Hematopoietic multipotent progenitor cell treated with erythropoietin and hydrocortisone succinate and interleukin-3 and kit ligand, for 4 days (in vitro differentiated cells): ENCODE measurements at places on chromosomes 2 and 18.

GRCh38 chr18:59303006-59303405 lies 15.4 kb downstream of the CPLX4 start:
- no peak for DNase-seq

DNA sequence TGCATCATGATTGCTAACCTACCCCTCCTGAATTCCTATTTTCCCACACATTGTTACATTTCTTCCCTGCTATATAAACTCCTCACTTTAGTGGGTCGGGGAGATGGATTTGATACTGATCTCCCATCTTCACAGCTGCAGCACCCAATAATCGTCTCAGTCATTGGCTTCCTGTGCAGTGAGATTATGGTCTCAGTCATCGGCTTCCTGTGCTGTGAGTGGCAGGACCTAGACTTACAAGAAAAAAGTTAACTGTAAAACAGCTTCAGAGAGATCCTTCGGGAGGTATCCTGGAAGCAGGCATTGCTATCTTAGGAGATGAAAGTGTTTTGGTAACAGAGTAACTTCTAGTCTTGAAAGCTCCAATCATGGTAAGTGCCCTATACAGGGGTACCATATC lies 3.4 kb upstream of the ZNF892 start:
- no peak for DNase-seq

GRCh38 chr2:71069376-71069775 lies 928 bp downstream of the NAGK start:
- DNase-seq, result no peak

DNA sequence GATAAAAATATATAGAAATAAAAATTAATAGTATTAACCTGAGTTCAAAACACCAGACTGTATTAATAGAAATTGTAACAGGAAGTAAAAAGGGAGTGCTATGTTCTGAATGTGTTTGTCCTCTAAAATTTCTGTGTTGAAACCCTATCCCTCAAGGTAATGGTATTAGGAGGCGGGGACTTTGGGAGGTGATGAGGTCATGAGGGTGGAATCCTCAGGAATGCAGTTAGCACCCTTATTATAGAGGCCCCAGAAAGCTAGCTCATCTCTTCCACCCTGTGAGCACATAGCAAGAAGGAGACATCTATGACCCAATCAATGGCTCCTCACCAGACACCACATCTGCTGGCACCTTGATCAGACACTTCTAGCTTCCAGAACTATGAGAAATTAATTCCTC lies 124.5 kb downstream of the CMPK2 start:
- DNase-seq, result no peak

DNA sequence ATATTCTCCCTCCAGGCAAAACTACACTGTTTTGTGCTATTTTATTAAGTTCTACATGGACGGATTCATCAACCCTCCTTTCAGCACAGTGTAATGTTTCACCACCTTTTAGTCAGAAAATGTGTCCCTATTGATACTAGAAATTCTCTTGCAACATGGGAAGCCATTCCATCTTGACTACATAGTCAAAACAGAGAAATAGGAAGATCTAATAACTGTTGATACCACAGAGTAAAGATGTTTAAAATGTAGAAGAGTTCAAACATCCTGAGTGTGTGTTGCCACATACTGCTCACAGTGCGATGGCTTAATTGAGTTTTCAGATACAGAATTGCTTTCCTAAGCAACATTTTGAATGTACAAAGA lies 492.2 kb upstream of the RAB12 start:
- no peak for DNase-seq

- DNase-seq, result no peak
Observed at GRCh38 chr2:235920216-235920865, 247.8 kb downstream of the GBX2 start.

GRCh38 chr2:129092956-129093355 lies 774.3 kb upstream of the HS6ST1 start:
- DNase-seq, result no peak

DNA sequence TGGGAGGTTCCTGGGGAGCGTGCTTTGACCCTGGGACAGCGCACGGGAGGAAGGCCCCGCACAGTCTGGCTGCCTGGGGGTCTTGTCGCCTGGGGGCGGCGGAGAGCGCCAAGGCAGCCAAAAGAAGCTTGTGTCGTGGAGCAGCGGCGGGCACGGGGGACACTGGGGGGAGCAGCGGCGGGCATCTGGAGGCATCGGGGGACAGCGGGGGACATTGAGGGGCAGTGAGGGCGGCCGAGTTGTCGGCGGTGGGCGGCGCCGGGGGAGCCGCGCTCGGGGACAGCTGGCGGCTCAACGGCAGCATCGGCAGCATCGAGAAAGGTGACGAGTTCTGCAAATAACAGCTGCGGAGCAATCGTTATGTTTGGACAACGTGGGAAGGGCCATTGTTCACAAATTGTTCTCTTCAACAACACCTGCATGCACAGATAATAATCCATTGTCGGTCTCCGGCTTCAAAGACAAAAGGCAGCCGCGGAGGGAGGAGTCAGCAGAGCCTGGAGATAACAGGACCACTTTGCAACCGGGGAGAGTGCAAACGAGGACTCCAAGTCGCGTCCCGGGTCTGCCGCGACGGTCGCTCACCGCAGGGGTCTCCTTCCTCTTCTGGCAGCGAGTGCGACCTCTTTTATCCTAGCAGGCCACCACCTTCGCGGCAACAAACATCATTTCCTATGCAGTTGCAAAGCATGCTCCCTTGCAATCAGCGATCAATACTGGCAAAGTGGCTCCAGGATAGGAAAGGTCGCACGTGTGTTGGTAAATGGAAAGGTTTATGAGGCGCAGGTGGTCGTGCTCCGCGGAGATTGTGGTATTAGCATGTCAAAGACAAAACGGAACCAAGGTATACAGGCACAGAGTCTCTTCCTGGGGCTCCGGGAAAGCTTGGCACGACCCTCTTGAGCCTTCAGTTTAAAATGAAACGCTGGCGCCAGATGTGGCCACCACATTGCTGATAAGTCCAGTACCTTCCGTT lies 132.3 kb upstream of the DLX2 start:
- peak; percentile 80 for DNase-seq

- no peak for DNase-seq
Observed at GRCh38 chr2:70425682-70426301, 123.9 kb upstream of the FAM136A start.

DNA sequence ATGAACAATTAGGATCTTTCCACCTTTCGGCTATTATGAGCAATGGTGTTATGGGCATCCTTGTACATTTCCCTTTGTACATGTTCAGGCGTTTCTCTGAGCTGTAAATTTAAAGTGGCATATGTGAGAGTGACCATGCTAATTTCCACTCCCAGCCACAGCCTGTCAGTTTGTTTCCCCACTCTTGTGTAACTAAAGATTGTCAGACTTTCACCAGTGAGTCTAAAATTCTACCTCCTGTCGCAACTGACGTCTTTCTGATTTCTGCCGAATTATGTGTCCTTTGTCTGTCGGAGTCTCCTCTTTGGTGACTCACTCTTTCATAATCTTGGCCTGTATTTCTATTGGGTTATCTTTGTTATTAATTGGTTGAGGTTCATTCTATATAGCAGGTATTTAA lies 50.7 kb downstream of the TRAPPC12 start:
- peak; percentile 62 for DNase-seq

GRCh38 chr2:27370026-27370815 lies at the start of the genes EIF2B4 and SNX17:
Gene EIF2B4 (minus strand): TSS chr2:27370338. CDS start chr2:27370314, 24 bp downstream.
Gene SNX17 (plus strand): TSS chr2:27370616. CDS start chr2:27370744, 128 bp downstream.
- DNase-seq, result peak; percentile 100

- DNase-seq, result no peak
Observed at GRCh38 chr2:145591109-145591809, 1071.3 kb upstream of the ZEB2 start.

- DNase-seq, result no peak
Observed at GRCh38 chr2:181258720-181259119, 198.5 kb upstream of the ITGA4 start.

DNA sequence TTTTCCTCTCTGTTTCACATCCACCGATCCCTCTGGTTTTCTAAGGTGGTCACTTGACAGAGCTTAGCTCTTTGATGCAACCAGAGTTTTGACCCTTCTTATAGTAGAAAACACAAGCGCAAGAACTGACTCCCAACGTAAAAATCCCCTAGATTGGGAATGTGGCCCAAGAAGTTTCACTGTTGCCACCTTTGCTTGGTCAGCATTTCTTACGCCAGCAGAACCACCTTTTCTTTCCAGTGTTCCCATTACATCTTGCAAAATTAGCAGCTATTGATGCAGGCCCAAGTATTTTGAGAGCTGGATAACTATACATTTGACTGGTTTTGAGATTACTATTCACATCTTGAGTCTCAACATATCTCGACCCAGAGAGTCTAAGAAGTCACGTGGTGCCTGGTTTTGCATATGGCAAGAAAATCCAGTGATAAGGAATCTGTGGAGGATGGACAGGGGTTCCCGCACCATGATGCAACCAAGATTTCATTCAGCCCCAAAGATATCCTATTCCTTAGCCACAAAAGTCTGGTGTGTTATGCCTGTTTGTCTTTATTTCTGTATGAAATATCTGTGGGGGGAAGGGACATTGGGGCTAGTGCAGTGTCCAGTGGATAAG lies 37.9 kb downstream of the FBLN7 start:
- no peak for DNase-seq

DNA sequence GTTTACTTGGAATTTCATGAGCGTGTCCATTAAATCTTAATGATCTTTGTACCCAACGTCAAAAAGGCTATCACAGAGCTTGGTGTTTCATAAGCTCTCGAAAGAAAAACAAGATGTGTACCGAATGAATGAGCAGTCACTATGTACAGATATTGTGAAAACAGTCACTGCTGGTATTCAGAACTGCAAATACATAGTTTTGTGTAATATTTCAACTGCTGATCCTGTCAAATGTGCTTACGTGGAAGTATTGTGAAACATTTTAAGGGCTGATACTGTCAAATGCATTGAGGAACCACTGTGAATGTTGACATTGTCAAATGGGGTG lies 184.2 kb upstream of the KLHL29 start:
- peak; percentile 14 for DNase-seq

- DNase-seq, result no peak
Observed at GRCh38 chr2:132272713-132273112, 111.0 kb upstream of the ANKRD30BL start.

GRCh38 chr2:120245520-120246332 lies 6.9 kb upstream of the RALB start:
- no peak for DNase-seq

DNA sequence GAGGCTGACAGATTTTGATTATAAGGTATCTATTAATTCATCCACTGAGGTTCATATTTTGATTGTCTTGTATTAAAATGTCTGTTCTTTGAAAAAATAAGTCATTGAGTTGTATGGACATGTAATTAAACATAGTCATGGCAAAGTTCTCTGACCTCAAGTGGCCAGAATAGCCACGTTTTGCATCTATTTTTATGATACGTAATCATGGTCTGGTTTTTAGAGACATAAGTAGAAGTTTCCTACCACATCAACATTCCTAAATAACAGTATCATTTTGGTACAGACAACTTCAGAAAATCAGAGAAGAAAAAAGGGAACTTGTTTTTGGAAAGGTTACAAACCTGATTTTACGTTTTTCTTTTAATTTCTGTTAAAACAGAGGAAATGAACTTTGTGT lies 47.6 kb downstream of the COL5A2 start:
- DNase-seq, result no peak

DNA sequence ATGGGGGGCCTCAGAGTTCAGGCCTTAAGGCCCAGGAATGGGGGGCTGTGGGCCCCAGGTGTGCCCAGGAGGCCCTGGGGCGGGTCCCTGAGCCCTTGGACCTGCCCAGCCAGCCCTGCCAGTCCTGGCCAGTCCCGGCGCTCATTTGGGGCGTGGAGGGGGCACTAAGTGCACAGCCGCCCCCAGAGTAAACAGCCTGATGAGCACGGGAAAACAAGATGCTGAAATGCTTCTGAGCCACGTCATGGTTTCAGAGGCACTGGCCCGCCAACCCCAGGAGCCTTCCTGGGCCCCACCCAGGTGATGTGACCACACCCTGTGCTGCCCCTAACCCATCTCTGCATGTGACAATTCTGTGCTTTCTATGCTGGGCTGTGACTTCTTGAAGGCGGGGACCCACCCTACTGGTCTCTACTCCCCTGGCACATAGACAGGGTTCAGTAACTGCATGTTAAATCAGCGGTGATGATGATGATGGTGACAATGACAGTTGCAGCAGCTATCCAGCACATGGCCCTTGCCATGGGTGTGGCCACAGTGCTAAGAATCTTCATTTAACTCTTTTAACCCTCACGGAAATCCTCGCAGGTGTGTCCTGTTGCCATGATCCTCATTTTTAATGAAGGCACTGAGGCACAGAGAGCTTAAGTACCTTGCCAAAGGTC lies 28.1 kb upstream of the ASPRV1 start:
- DNase-seq, result no peak

- no peak for DNase-seq
Observed at GRCh38 chr2:144240656-144241339, 279.1 kb downstream of the ZEB2 start.

GRCh38 chr18:32804134-32804888 lies 31.5 kb upstream of the KLHL14 start:
- no peak for DNase-seq

DNA sequence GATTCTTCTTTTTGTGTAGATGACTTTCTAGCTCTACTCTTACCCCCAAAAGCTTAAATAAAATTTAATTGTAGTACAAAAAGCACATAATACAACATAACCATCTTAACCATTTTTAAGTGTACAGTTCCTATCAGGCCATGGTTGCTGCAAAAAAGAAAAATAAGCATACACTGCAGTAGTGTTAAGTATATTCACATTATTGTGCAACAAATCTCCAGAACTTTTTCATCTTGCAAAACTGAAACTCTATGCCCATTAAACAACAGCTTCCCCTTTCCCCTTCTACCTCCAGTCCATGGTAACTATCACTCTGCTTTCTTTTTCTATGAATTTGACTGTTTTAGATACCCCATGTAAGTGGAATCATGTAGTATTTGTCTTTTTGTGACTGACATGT lies 18.1 kb downstream of the PPM1B start:
- DNase-seq, result peak; percentile 61

DNA sequence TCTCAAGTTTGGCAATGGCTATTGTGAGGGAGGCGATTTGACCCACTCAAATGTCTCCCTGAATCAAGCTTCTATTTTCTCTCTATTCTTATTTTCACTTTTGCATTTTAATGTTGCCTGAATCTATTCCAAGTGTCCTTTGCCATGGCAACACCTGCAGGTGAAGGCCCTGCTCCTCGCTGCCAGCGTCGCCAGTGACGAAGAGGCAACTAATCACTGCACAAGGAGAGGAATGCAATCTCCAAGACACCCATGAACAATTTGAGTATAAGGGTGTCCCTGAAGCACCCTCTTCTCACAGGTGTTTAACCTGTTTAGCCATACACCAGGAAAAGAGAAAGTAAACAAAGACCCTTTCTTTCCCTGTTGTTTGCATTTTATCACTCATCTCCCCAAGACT lies 165.6 kb upstream of the VRK2 start:
- no peak for DNase-seq

GRCh38 chr18:79367989-79368388 lies 27.7 kb upstream of the NFATC1 start:
- DNase-seq, result no peak

DNA sequence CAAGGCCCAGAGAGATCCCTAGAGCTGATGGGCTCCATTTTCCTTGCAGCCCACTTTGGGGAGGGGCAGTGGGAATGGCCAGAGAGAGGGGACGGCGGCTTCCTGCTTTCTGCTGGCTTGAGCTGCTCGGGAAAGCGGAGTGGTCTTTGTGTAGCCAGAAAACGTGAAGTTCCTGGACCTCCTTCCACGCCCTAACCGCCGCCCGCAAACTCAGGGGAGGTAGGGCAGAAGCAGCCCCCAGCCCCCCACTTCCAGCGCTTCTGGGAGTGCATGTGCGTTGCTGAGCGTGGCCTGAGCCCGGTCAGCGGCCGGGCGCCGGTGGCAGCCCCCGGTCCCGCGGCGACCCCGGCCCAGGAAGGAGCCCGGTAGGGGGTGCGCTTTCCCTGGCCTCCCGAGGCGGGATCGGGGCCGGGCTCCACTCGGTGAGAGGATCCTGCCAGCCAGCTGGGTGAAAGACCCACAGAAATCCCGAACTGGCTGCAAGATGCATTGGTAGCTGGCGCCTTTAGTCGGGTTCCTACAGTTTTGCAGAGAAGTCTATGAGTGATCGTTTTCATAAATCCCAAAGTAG lies 25.3 kb upstream of the BOD1L2 start:
- DNase-seq, result no peak
